Right kidney (tissue), 9 donors: ENCODE measurements at places on chromosomes 1 and 21.

DNA sequence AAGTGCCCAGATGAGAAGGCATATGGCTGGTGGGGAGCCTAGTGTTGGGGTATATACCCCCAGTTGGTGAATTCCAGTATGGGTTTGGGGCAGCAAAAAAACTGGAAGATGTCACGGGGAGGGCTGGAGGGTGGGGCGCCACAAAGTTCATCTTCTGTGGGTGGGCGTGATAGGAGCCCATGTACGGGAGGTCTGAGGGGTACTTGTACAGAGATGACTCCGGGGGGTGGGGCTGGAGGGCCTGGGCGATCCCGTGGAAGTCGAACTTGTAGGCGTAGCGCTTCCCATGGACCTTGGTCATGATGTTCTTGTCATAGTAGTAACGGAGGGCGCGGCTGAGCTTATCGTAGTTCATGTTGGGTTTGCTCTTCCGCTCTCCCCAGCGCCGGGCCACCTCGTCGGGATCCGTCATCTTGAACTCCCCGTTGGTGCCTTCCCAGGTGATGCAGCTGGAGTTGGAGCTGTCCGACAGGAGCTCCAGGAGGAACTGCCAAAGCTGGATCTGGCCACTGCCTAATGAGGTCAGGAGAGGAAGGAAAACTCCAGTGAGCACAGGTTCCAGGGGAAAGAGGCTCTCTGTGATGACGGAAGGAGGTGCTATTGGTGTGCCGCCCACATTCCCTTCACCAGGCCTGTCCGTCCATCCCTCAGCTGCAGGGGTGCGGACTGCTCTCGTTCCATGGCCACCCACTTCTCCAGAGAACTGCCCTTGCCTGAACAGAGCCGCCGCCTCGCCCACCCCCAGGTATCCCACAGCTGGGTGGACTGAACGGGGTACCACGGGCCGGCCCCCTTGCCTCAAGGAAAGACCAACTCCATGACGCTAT lies 114.7 kb downstream of the ERG start:
- no peak for DNase-seq

GRCh38 chr1:20485527-20486456 lies at the start of gene CAMK2N1:
CAMK2N1 (minus strand) TSS chr1:20486210; CDS start chr1:20485379, 831 bp downstream.
- DNase-seq = peak; percentile 78

DNA sequence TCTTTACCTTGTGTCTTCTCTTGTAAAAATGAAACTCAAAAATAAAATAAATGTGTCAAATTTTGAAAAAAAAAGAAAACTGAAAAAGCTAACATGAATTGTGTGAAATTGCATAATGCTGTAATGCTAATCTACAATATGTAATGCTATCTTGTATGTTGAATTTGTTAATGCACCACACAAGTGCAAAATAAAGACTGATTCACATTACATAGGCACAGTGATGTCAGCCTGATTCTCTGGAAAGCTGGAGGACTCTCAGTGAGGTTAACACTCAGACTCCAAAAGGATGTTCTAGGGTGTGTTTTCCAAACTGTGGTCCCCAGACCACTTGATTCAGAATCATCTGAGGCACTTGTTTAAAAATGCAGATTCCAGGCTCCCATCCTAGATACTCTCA lies 25.6 kb downstream of the SYT11 start:
- DNase-seq = no peak

DNA sequence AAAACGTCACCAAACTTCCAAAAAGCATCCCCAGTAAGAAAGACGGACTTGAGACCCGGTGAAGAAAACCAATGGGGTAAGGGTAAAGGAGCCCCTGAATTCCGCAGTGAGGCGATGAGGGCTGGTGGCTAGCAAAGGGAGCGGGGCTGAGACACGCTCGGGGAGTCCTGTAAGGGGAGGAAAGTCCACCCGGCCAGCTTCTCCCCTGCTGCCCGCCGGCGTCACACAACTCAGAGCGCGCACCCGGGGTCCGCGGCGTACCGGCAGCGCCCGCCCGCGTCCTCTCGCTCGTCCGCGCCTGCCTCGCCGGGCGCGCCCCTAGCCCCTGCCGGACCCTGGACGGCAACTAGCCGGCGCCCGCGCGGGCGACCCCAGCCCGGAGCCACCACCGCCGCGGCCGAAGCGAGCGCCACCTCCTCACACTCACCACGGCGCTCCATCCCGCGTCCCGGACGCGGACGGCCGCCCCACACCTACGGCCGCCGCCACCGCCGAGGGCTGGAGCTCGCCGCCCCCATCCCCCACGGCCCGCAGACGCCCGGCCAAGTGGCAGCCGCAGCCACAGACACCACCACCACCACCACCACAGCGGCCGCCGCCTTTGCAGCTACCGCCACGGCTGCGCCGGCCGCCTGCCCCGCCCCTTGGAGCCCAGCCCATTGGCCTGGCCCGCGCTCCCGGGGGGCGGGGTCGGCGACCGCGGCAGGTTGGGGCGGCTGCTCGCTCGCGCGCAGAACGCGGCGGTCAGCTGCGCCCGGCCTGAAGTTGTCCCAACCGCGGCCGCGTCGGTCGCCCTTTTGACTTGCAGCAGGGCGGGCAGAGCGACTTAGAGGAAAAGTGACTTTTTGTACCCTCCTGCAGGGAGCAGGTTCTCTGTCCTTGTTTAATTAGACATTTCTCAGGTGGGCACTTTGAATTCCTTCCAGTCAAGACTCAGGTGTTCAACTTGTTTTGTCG lies 10.0 kb upstream of the ARHGAP29 start:
- peak; percentile 82 for DNase-seq

DNA sequence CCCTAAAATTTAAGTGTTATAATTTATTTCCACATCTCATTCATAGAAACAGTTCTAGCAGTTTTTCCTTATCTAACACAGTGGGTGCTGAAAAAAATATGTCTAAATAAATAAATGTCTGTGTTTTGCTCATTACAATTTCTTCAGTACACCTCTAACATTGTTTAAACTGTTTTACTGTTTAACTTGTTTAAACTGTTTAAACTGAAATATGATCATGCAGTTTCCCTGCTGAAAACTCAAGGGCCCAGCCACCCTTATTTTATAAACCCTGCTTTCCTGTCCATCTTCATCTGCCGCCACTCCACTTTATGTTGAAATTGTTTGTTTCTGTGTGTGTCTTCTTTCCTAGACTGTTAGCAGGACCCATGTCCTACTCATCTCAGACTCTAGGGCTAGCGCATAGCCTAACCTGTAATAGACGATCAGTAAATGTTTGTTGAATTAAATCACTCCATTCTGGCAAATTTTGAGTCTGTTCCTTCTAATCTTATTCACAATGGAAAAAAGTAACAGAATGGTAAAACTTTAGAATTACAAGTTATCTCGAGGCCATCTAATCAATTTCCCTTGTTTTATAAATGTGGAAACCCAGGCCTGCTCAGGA lies 9.4 kb upstream of the PIK3C2B start:
- no peak for DNase-seq

DNA sequence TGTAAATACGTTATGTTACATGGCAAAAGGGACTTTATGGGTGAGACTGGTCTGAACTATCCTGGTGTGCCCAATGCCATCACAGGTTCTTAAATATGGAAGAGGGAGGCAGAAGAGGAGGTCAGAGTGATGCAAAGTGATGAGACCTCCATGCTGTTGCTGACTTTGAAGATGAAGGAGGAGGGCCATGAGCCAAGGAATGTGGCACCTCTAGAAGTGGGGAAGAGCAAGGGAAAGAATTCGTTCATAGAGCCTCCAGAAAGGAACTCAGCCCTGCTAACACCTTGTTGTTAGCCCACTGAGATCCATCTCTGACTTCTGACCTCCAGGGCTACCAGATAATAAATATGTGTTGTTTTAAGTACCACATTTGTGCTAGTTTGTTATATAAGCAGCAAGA lies 462.0 kb downstream of the RPS6KC1 start:
- no peak for DNase-seq

- DNase-seq = peak; percentile 66
Observed at GRCh38 chr1:25727635-25728286, 72.2 kb upstream of the SELENON start.

DNA sequence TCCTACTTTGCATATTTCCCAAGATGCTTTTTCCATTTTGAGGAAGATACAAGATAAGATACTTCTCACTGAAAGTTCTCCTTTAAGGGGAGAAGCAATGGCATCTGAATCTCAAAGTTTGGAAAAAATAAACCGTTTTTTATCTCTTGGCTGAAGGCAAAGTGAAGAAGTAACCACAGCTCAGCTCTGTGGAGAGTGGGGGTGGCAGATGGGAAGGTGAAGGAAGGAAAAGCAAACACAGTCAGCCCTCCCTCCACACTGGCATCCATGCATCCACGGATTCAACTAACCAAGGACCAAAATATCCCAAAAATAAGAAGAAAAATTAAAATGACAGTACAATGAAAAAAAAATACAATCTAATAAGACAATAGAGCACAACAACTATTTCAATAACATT lies 211.1 kb downstream of the RGS7 start:
- DNase-seq = no peak

GRCh38 chr1:183992424-183992823 lies 45.1 kb downstream of the COLGALT2 start:
- DNase-seq = no peak

DNA sequence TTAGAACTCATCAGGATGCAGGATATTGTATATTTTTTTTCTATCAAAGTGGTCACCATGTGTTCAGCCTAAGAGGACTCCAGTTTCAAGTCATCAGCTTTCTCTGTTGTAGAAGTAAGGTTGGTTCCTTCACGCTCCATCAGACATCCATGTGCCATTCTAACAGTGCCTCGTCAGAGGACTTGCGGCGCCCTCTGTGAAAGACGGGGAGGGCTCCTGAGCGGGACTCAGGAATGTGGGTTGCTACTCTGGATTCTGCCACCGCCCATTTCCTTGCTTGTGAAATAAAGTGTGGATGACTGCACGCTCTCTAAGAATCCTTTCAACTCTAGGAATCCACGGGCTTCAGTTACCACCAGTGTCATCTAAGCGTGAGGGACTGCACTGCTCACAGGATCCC lies 593.5 kb downstream of the KIF26B start:
- peak; percentile 11 for DNase-seq

DNA sequence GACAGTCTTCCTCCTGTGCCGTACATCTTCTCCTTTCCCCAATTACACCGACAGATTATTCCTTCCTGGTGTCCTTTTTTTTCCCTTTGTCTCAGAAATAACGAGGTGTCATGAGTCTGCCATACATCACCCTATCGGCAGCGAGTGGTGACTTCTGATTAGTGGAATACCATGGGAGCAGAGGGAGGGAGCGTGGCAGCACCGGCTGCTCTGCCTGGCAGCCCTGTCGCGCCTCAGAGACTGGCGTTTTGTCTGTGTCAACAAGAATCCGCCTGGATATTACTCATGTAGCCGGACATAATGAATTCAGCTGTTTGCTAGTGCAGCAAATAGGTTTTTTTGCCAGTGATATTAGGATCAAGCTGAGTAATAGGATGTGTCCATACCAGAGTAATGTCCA lies 51.8 kb downstream of the UTP25 start:
- no peak for DNase-seq

DNA sequence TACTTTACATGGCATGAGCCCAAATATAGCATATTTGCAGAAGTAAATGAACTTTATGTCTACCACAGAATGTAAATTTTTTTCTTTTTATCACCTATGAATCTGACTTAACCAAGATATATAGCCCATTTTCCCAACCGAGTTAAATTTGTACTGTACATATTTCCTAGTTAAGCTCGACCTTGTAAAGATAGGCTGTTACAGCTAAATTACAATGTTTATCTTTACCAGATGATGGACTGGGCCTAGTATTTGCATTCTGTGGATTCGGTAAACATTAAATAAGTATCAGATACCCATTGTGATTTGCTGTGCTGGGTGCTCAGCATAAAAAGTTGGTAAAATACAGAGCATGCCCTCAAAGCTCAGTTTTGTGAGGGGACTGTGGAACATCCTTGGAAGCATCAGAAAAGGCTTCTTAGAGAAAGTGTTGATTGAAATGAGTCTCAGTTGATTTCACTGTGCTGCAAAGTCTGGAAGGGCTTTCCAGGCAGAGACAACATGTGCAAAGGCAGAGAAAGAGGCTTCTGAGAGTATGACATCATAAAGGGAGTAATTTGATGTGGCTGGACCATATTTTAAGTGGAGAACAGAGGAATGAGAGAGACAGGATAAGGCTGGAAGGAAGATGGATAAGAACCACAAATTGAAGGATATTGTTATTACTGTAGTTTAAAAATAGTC lies 27.4 kb downstream of the MORC3 start:
- no peak for DNase-seq
